CD8-positive, alpha-beta memory T cell (primary cell): ENCODE measurements at places on chromosomes 1 and 21. TPM values are rescaled to one million over a fixed set of nuclear protein-coding genes. Genes with fewer than 3 reads are reported as not detected.

DNA sequence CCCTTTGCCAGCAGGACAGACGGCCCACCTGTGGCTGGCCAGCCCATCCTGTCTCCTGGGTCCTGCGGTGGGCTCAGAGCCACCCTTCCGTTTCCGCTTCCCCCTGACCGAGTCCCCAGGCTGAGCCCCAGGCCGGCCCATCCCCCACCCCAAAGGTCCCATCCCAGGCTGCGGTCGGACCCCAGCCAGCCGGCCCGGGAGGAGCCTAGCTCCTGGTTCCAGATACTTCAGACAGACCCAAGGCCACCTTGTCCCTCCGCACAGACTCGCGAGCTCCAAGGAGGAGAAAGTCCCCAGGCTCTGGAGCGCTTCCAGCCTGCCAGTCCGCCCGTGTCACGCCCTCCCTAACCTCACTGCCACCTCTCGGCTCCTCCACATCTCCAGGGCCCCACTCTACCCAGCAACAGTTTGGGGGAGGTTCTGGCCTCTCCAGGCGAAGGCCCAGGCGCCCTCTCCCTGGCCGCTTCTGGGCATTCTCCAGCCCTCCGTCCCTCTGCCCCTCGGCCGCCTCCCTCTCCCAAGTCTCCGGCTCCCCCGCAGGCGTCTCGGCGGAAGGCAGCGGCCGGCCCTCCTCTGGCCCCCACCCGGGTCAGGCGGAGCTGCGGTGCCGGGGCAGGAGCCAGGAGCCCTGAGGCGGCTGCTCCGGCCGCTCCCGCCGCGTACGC is 835 bp downstream of the LRRN2 start:
- no peak for DNase-seq

DNA sequence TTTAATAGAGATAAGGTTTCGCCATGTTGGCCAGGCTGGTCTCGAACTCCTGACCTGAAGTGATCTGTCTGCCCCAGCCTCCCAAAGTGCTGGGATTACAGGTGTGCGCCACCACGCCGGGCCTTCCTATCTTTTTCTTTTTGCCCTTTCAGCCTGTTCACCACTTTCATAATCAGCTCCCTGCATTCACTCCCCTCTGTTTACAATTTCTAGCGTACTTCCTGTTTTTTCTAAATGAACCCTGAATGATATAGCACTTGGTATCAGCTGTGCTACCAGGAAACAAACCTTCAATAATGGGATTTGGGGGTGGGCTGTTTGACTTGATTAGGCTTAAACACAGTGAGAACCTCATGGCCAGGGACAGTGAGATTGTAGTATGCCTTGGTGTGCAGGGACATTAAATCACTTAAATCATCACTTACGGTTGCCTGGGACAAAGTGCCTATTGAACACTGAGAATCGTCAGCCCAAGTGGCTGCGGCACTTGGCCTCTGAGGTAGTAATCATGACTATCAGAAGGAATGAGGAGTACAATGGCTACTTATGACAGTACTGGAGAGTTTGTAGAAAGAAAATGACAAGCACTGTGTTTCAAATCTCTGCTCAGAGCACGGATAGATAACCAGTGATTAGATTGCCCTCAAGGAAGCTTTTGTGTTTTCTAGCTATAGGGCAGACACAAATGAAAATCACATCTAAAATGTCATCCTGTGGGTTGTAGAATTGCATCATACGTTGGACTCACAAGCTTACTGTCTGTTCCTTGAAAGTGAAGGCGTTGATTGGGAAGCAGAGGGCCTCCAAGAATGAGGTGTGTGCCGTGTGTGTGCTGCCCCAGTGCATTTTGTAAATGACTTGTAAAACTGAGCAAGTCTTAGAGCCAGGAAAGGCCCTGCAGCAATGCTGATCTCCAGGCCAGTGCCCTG is 661.8 kb downstream of the MATN1 start:
- DNase-seq, result no peak

GRCh38 chr21:44695641-44696040 is 1.3 kb upstream of the KRTAP10-12 start:
- DNase-seq, result no peak

GRCh38 chr1:105243411-105243810 is 1493.7 kb downstream of the AMY1C start:
- no peak for DNase-seq

OR10Z1 gene
- total RNA-seq, result not detected
